ENCODE measurements at places on chromosomes 7 and 10.

DNA sequence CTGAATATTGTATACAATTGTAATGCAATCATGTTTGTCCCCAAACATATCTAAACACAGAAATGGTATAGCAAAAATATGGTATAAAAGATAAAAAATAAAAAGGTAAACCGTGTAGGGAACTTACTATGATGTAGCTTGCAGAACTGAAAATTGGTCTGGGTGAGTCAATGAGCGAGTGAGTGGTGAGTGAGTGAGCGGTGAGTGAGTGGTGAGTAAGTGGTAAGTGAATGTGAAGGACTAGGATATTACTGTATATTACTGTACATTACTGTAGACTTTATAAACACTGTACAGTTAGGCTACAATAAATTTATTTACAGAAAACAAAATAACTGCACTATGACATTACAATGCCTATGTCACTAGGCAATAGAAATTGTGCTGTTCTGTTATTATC is 1163.2 kb upstream of the SORCS1 start:
- no peak for DNase-seq

- no peak for DNase-seq
These were observed 256.7 kb downstream of the AGMO start for GRCh38 chr7:15305002-15305600.

- no peak for DNase-seq
These were observed 110.1 kb upstream of the GPR26 start for GRCh38 chr10:123556049-123556448.

DNA sequence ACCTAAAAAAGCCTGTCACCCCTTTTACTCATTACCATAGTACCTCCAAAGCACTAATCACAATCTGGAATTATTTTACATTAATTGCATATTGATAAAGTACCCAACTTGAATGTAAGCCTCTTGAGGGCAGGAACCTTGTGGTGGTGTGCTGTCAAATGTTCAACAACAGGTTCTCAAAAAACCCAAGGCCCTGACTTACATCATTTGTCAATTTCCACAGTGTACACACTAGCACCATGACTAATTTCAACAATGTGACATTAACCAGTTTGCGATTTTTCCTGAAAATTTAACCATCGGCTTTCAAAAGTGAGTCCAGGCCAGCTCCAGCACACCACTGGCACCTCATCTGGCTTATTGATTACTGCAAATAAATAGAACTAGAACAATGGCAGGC is 87.5 kb downstream of the SVOPL start:
- DNase-seq, result no peak

All from CD4-positive, alpha-beta T cell treated with Interferon gamma for 1 hour (primary cell).